SHP77 treated with DMSO at 0.1 percent for 48 hours (cell line): ENCODE measurements at places on chromosomes 16 and 17.
A peak's percentile ranks its signal among the peaks of the same experiment; 100 is the strongest.

DNA sequence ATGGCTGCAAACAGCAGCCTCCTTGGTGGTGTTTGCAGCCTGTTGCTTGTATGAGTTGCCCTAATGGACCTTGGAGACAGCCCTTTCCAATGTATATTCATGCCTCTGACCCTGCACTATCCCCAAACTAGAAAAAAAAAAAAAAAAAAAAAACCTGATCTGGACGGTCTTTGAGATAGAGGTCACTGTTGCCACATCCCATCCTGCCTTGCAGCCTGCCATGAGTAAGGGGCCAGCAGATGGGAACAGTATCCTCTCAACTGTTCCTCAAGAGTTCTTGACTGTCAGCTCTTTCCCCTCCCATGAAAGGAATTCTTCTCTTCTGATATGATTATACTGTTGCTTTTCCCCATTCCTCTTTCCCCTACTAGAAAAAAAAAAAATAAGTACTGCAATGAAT is 152.4 kb downstream of the SSH2 start:
- no peak for DNase-seq

GRCh38 chr17:62888148-62888547 is 77.9 kb upstream of the TANC2 start:
- no peak for DNase-seq

- DNase-seq: no peak
Measured at GRCh38 chr16:29904947-29905346, 4.7 kb downstream of the ASPHD1 start.

GRCh38 chr17:30597776-30598288 is 120.6 kb downstream of the GOSR1 start:
- DNase-seq: no peak

- DNase-seq: no peak
Measured at GRCh38 chr17:7221278-7222092, 1.7 kb downstream of the ACADVL start.

GRCh38 chr17:42531455-42532354 is 4.3 kb upstream of the NAGLU start:
- peak; percentile 58 for DNase-seq

DNA sequence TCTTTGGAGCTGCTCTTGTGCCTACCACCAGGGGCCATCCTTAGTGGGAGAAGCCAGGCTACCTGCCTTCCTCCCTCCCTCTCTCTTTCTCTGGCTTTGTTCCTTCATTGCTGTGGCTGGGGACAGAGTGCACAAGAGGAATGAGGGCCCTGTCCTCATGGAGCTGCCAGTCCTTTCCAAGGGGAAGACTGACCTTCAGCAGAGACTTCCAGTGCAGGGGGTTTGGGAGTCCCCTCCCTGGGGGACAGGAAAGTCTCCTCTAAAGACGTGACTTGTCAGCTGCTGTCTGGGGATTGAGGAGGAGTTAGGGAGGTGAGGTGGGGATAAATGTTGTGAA is 108.1 kb downstream of the CMIP start:
- no peak for DNase-seq

- DNase-seq: no peak
Measured at GRCh38 chr16:1906055-1906845, 12.0 kb downstream of the HS3ST6 start.

DNA sequence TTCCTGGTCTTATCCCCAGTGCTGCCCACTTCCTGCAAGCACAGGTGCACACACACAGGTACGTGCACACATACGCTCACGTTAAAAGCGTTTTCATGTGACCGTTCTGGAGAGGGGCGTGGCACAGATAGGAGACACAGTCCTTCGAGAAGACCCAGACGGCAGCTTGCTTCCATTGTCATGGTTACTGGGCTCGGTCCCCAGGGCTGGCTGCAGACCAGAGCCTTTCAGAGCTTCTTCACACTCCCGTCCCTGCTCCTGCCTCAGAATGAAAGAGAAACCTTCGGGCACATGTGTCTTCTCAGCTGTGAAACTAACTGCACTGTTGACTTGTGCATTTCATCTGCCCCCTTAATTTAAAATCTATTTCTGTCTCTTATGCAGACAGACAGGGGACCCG is 154.2 kb downstream of the PITPNC1 start:
- DNase-seq: no peak

- DNase-seq: peak; percentile 93
Measured at GRCh38 chr16:84013787-84014569, 28.6 kb downstream of the SLC38A8 start.

DNA sequence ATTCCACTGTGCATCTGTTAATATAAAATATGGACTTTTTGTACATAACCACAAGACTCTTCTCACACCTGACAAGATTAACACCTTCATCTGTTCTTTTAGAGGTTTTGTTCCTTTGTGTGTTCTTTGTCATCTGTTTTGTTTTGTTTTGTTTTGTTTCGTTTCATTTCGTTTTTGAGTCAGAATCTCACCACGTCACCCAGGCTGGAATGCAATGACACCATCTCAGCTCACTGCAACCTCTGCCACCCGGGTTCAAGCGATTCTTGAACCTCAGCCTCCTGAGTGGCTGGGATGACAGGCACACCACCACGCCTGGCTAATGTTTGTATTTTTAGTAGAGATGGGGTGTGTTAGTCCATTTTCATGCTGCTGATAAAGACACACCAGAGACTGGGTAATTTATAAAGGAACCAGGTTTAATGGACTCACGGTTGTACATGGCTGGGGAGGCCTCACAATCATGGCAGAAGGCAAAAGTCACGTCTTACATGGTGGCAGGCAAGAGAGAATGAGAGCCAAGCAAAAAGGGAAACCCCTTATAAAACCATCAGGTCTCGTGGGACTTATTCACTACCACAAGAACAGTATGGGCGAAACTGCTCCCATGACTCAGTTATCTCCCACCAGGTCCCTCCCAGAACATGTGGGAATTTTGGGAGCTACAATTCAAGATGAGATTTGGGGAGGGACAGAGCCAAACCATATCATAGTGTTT is 22.3 kb downstream of the C16orf90 start:
- no peak for DNase-seq

GRCh38 chr16:12210258-12210880 is 233.8 kb downstream of the SNX29 start:
- DNase-seq: no peak

GRCh38 chr17:15945527-15946191 is 729 bp downstream of the ADORA2B start:
- DNase-seq: no peak

GRCh38 chr17:65956814-65957213 is 235.1 kb downstream of the CEP112 start:
- DNase-seq: no peak
